Fibroblast of pulmonary artery (primary cell): ENCODE measurements at places on chromosomes 12 and 14.

- no peak for DNase-seq
Observed at GRCh38 chr14:99320621-99321235, 48.7 kb upstream of the BCL11B start.

- no peak for DNase-seq
Observed at GRCh38 chr12:127307528-127307927, 959.4 kb upstream of the TMEM132C start.

- DNase-seq, result no peak
Observed at GRCh38 chr12:31479516-31480210, 111.3 kb downstream of the DENND5B start.

GRCh38 chr12:71772735-71773134 is 18.1 kb downstream of the RAB21 start:
- no peak for DNase-seq

GRCh38 chr12:101876322-101876860 is 989 bp upstream of the DRAM1 start:
- no peak for DNase-seq

DNA sequence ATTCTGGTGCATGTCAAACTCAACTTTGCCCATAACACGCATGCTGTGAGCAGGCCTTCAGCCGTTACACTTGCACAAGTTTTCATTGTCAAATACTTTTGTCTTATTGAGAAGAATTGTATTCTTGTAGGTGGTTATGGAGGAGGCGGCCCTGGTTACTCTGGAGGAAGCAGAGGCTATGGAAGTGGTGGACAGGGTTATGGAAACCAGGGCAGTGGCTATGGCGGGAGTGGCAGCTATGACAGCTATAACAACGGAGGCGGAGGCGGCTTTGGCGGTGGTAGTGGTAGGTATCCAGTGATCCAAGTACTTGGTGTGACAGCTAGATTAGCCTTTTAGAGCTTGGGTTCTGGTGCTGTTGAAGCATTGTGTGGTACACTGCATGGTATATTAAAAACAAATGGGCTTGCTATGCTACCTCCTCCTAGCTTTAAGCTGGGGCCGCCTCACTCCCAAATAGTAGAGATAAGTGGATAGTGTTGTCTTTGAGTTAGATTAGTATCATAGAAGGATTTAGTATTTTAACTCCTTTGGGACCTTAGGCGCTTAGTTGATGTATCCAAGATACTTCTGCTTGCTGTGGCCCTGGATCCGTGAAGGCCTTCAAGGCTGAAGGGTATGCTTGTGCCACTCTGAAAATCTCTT is 2.5 kb downstream of the HNRNPA1 start:
- DNase-seq, result no peak
